ENCODE measurements at places on chromosomes 16 and 17.
A peak's percentile ranks its signal among the peaks of the same experiment; 100 is the strongest.

GRCh38 chr16:51888016-51888415, 658.9 kb downstream of the TOX3 start:
- H3K4me1 ChIP-seq, result peaks cover 2% of the 10 kb centered on the region
- no peak for DNase-seq
- no peak overlapping the region for H3K4me3 ChIP-seq
- H3K36me3 ChIP-seq, result no peaks in the 10 kb centered on the region
- no peaks in the 10 kb centered on the region for H3K27me3 ChIP-seq

GRCh38 chr16:83901101-83901500, 2.2 kb downstream of the MLYCD start:
- DNase-seq, result no peak
- H3K27ac ChIP-seq, result no peak overlapping the region
- H3K4me1 ChIP-seq, result peaks cover 9% of the 10 kb centered on the region
- H3K4me3 ChIP-seq, result no peak overlapping the region
- H3K36me3 ChIP-seq, result no peaks in the 10 kb centered on the region

- H3K36me3 ChIP-seq, result peaks cover 1% of the 10 kb centered on the region
- no peaks in the 10 kb centered on the region for H3K4me1 ChIP-seq
- DNase-seq, result no peak
- H3K27ac ChIP-seq, result no peak overlapping the region
- H3K4me3 ChIP-seq, result no peak overlapping the region
These were observed 8.5 kb downstream of the REXO5 start for GRCh38 chr16:20814784-20815183.

DNA sequence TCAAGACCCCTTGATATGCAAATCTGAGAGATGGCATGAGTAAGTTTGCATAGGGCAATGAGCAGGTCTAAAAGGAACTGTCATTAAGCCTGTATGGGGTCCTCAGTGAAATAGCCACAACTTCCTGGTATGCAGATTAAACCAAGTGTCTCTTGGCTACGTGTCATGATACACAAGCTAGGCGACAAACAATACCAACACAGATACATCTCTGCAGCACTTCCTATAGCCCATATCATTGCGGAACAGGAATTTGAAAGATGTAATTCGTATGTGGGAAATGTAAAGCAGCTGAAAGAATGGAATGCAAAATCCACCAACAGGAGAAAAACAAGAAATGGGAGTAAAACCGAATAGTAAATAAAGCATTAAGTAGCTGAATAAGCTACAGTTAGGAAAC, 12.9 kb downstream of the PRSS22 start:
- no peak overlapping the region for H3K4me3 ChIP-seq
- peaks cover 2% of the 10 kb centered on the region for H3K4me1 ChIP-seq
- DNase-seq, result no peak
- no peak overlapping the region for H3K27ac ChIP-seq
- no peaks in the 10 kb centered on the region for H3K36me3 ChIP-seq

DNA sequence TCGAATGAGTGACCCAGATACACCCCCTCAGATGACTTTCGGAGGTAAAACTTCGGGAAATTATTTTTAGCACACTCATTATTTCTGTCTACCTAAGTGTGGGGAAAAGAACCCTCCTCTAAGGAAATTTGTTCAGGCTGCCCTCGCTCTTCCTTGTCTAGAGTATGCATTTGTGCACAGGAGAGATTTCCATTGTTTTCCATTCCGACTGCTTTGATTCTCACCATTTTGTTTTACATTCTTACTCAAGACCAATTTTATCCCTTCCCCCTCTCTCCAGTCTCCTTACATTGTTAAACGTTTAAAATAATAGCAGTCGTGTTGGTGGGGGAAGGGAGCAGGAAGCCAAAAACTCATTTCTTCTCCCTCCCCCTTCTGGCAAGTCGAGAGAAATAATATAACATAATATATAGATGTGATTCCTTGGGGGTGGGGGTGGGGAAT, 1.5 kb upstream of the CHD3 start:
- no peak for DNase-seq
- H3K36me3 ChIP-seq, result peaks cover 5% of the 10 kb centered on the region
- peaks cover 12% of the 10 kb centered on the region for H3K4me1 ChIP-seq
- H3K27me3 ChIP-seq, result no peaks in the 10 kb centered on the region
- peak overlapping the region; percentile 84 for H3K4me3 ChIP-seq

DNA sequence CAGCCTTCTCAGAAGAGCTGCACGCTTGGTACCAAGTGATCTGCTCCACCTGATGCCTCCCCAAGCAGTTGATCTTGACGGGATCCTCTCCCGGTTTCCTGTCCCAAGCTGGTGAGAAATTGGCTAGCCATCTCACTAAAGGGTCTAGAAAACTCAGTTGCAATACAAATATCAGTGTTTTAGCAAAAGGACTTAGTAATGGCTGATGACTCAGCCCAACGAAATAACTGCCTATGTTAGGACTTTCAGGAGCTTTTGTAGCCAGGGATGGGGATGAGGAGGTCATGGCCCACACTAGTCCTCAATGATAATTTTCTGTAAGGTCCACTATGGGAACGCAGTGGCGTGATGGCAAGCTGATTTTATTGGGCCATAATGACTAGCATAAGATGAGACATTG, 23.3 kb upstream of the ENGASE start:
- no peak overlapping the region for H3K27ac ChIP-seq
- H3K36me3 ChIP-seq, result no peaks in the 10 kb centered on the region
- no peak for DNase-seq
- H3K4me1 ChIP-seq, result no peaks in the 10 kb centered on the region

GRCh38 chr17:42760652-42761581, at the start of gene RAMP2:
Gene RAMP2, plus strand, starts transcription at chr17:42761227. Its CDS starts 35 bp downstream, at chr17:42761262.
- peaks cover 33% of the 10 kb centered on the region for H3K27me3 ChIP-seq
- no peaks in the 10 kb centered on the region for H3K4me1 ChIP-seq
- no peak within 1 kb of the TSS for H3K27ac ChIP-seq
- H3K4me3 ChIP-seq, result peak within 1 kb of the TSS; percentile 43
- peak; percentile 10 for DNase-seq

- H3K4me1 ChIP-seq, result peaks cover under 1% of the 10 kb centered on the region
- H3K27me3 ChIP-seq, result no peaks in the 10 kb centered on the region
- H3K4me3 ChIP-seq, result no peak overlapping the region
- no peaks in the 10 kb centered on the region for H3K36me3 ChIP-seq
- peak; percentile 48 for DNase-seq
These were observed 6.7 kb upstream of the TOB1 start for GRCh38 chr17:50872710-50873424.

DNA sequence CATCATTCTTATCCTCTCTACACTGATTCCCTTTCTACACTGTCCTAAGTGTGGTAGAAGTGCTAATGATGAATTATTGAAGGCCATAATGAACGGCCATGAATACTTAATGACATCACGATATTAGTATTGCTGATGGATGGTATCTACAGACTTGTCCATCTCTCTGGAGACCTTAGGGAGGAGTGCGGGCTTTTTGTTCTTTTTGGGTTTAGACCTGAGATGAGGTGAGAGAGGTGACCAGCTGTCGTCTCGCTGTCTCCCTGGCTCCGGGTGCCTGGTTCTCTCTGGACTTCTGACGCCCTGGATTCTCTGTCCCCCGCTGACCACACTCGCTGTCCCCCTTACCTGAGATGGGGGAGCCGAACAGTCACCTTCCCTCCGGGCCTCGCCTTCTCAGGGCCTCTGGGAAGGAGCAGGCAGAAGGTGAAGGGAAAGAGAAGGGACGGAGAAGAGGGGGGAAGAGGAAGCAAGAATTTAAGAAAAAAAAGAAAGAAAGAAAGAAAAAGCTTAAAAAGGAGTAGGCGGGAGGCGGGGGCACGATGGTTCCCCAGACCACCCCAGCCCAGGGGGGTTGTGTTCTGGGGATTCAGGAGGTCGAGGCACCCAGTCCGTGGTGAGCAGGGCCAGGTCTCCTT, 17.1 kb downstream of the SGCA start:
- peaks cover 36% of the 10 kb centered on the region for H3K36me3 ChIP-seq
- no peaks in the 10 kb centered on the region for H3K27me3 ChIP-seq
- no peak for DNase-seq

- no peaks in the 10 kb centered on the region for H3K36me3 ChIP-seq
- no peak for DNase-seq
- no peak overlapping the region for H3K27ac ChIP-seq
- H3K4me3 ChIP-seq, result no peak overlapping the region
These were observed 15.3 kb downstream of the FOXN1 start for GRCh38 chr17:28521311-28522085.

GRCh38 chr17:46025510-46026165, 26.6 kb downstream of the STH start:
- no peak overlapping the region for H3K4me3 ChIP-seq
- no peaks in the 10 kb centered on the region for H3K27me3 ChIP-seq
- H3K4me1 ChIP-seq, result no peaks in the 10 kb centered on the region
- H3K36me3 ChIP-seq, result peaks cover 3% of the 10 kb centered on the region
- DNase-seq, result no peak
- no peak overlapping the region for H3K27ac ChIP-seq

DNA sequence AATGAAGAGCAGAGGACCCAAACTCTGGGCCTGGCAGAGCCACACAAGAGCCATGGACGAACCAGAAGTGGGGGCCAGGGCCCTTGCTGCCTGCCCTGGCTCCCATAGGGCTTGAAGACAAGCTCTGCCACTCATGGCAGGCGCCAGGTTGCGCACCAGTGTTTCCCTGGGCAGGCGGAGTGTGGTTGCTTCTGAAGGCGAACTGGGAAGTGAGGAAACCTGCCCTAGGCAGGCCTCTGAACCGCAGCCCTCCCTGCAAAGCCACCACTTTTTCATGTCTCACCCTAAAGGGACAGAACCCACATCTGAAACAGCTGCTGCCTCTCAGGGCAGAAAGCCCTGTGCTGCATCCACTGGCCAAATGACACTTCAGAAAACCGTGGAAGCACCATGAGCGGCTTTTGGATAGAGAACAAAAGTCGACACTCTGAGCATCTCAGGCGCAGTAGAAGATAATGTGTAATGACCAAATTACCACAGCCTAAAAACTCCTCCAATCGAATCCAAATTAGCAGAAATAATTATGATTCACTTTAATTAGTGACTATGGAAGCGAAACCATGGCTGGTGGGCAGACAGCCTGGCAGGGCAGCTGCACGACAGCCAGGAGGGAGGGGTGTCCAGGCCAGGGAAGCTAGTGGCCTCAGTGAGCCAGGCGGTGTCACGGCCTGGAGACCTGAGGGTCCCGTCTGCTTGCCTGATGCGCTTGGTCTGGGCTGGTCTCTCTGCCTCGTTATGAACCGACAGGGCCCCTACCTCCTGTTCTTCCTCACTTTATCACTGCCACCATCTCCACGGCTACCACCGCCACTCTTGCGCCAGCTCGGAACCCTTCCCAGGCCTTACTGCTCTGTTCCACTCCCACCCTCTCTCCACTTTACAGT, 59.1 kb downstream of the PRMT7 start:
- no peaks in the 10 kb centered on the region for H3K4me1 ChIP-seq
- no peaks in the 10 kb centered on the region for H3K36me3 ChIP-seq
- H3K27me3 ChIP-seq, result no peaks in the 10 kb centered on the region
- no peak overlapping the region for H3K4me3 ChIP-seq
- DNase-seq, result no peak

DNA sequence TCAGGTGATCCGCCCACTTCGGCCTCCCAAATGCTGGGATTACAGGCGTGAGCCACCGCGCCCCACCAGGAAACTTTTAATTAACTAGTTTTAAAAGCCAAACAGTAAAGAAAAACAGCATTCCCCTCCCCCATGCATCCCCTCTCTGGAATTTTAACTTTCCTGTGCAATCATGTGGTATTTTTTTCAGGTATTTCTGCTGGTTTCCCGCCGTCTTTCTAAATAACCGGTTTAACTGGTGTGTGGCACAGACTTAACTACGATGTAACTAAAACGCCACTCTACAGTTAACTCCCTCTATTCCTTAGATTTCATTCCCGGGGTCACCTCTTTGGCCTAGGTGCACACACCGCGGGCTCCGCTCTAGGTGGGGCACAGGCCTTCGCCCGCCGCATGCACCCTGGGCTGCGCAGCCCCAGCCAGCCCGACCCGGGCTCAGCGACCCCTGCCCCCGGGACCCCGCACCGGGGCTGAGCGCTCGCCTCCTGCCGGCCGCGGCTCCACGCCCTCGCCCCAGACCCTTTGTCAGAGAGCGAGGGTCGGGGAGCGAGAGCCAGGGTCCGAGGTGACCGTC, 15.1 kb upstream of the UTP6 start:
- no peaks in the 10 kb centered on the region for H3K27me3 ChIP-seq
- H3K4me1 ChIP-seq, result peaks cover 3% of the 10 kb centered on the region
- H3K36me3 ChIP-seq, result no peaks in the 10 kb centered on the region
- DNase-seq, result no peak

- no peaks in the 10 kb centered on the region for H3K4me1 ChIP-seq
- no peak for DNase-seq
- H3K27me3 ChIP-seq, result no peaks in the 10 kb centered on the region
- no peaks in the 10 kb centered on the region for H3K36me3 ChIP-seq
- H3K4me3 ChIP-seq, result no peak overlapping the region
These were observed 20.7 kb upstream of the CCL5 start for GRCh38 chr17:35900708-35901480.

GRCh38 chr17:70130289-70130688, 39.0 kb upstream of the KCNJ2 start:
- no peaks in the 10 kb centered on the region for H3K4me1 ChIP-seq
- H3K4me3 ChIP-seq, result no peak overlapping the region
- no peaks in the 10 kb centered on the region for H3K27me3 ChIP-seq
- DNase-seq, result no peak

GRCh38 chr16:50909831-50910735, 168.2 kb downstream of the CYLD start:
- H3K36me3 ChIP-seq, result no peaks in the 10 kb centered on the region
- no peaks in the 10 kb centered on the region for H3K27me3 ChIP-seq
- no peak for DNase-seq
- H3K4me3 ChIP-seq, result no peak overlapping the region

- H3K36me3 ChIP-seq, result no peaks in the 10 kb centered on the region
- H3K4me1 ChIP-seq, result no peaks in the 10 kb centered on the region
- no peak overlapping the region for H3K4me3 ChIP-seq
- no peak overlapping the region for H3K27ac ChIP-seq
- no peak for DNase-seq
- peaks cover 5% of the 10 kb centered on the region for H3K27me3 ChIP-seq
These were observed 19.6 kb upstream of the CACNG1 start for GRCh38 chr17:67024736-67025135.

DNA sequence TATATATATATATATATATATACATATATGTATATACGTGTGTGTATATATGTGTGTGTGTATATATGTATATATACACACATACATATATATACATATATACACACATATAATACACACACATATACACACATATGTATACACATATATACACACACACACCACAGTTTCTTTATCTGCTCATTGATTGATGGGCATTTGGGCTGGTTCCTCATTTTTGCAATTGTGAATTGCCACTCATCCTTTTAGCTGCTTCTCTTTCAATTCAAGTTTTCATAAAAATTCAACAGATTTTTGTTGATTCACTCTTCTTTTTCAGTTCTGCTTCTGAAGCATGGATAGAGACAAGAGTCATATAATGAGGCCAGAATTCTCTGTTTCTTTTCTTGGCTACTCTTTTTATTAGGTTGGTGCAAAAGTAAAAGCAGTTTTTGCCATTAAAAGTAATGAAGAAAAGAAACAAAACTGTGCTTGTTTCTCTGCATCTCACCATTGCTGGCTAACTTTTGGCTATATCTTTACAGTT, 44.5 kb downstream of the SLFN5 start:
- H3K4me3 ChIP-seq, result no peak overlapping the region
- no peaks in the 10 kb centered on the region for H3K36me3 ChIP-seq
- H3K27me3 ChIP-seq, result no peaks in the 10 kb centered on the region
- H3K4me1 ChIP-seq, result peaks cover 2% of the 10 kb centered on the region
- H3K27ac ChIP-seq, result no peak overlapping the region

All from fibroblast of lung (primary cell).